ENCODE measurements at places on chromosomes 3 and 15. TPM values are rescaled to one million over a fixed set of nuclear protein-coding genes. Genes with fewer than 3 reads are reported as not detected.

The MRAS gene
- total RNA-seq, result 11.1 TPM

The CKMT1A gene
- 37.4 TPM for total RNA-seq

GRCh38 chr15:69795601-69796000 lies 302.1 kb downstream of the TLE3 start:
- H3K4me3 ChIP-seq, result no peak overlapping the region
- no peak overlapping the region for H3K27ac ChIP-seq
- H3K36me3 ChIP-seq, result no peaks in the 10 kb centered on the region

The ATP13A4 gene
- total RNA-seq, result 0.20 TPM

The EFCAB12 gene
- 0.34 TPM for total RNA-seq

- H3K27me3 ChIP-seq, result no peaks in the 10 kb centered on the region
- DNase-seq, result no peak
- no peaks in the 10 kb centered on the region for H3K36me3 ChIP-seq
- no peaks in the 10 kb centered on the region for H3K4me1 ChIP-seq
- H3K4me3 ChIP-seq, result no peak overlapping the region
- no peak overlapping the region for H3K27ac ChIP-seq
Observed at GRCh38 chr3:74921676-74922075, 307.2 kb upstream of the CNTN3 start.

- no peaks in the 10 kb centered on the region for H3K36me3 ChIP-seq
- H3K4me3 ChIP-seq, result no peak overlapping the region
- no peaks in the 10 kb centered on the region for H3K27me3 ChIP-seq
- DNase-seq, result no peak
Observed at GRCh38 chr3:129226374-129226773, 23.0 kb upstream of the COPG1 start.

DNA sequence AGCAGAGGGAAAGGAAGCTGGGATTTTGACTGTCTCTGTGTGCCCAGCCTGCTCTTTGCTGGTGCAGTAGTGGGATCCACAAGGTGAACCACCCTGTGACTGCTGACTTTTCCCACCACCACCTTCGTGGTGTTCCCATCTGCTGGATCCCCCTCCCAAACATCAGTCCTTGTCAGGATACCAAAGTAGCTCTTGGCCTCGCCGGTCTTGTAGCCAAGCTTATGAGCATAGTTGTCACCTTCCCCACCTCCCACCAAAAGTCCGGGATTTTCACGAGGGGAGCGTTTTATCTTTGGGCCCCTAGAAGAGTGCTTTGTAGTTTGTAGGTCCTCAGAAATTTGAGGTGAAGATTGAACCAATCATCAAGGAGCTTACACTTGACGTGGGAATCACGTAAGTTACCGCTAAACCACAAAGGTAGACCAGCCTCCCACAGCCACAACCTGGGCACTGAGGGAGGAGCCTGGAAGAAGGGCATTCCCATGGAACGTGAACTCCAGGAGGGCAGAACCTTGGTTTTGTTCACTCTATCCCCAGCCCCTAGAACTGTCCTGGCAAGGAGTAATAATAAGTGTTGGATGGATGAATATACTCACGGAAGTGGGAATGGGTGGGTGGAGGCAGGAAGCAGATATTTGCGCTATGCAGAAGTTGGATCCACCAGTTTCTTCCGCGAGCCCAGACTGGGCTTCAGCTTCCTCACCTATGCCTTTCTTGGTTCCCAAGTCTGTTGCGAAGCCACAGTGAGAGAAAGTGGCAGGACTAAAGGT lies 814 bp upstream of the TEX264 start:
- H3K27me3 ChIP-seq, result no peaks in the 10 kb centered on the region
- no peak overlapping the region for H3K27ac ChIP-seq
- no peak for DNase-seq
- H3K4me1 ChIP-seq, result peaks cover 35% of the 10 kb centered on the region

The VWA5B2 gene
- total RNA-seq, result 0.44 TPM

The SETD5 gene
- 279 TPM for total RNA-seq

- H3K4me1 ChIP-seq, result peaks cover 11% of the 10 kb centered on the region
- H3K27ac ChIP-seq, result no peak overlapping the region
- H3K4me3 ChIP-seq, result no peak overlapping the region
Observed at GRCh38 chr3:177822681-177823096, 625.4 kb upstream of the TBL1XR1 start.

DNA sequence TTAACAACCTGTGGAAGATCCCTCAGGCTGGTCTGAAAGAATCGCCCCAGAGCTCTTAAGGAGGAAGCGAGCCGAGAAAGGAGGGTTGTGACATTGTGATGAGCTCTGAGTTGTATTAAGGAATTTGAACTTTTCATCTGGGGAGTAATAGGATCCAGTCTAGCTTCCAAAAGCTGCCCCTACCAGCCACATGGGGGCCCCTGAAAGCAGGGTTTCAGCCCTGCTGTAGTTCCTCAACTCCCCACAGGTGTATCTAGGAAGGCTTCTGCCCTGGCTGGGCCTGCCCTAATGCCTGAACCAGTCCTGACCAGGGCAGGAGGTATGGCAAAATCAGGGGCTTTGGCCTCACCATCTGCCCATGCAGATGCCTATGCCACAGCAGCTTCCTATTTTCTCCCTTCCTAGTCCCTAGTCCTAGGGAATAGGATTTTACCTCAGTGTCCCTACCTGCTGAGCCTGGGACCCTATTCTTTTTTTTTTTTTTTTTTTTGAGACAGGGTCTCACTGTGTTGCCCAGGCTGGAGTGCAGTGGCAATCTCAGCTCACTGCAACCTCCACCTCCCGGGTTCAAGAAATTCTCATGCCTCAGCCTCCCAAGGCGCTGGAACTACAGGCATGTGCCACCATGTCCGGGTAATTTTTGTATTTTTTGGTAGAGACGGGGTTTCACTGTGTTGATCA lies 5.0 kb upstream of the AP3S2 start:
- no peaks in the 10 kb centered on the region for H3K36me3 ChIP-seq
- H3K4me3 ChIP-seq, result no peak overlapping the region
- no peaks in the 10 kb centered on the region for H3K27me3 ChIP-seq
- peaks cover 11% of the 10 kb centered on the region for H3K4me1 ChIP-seq

The KCNH8 gene
- total RNA-seq, result 2.8 TPM

DNA sequence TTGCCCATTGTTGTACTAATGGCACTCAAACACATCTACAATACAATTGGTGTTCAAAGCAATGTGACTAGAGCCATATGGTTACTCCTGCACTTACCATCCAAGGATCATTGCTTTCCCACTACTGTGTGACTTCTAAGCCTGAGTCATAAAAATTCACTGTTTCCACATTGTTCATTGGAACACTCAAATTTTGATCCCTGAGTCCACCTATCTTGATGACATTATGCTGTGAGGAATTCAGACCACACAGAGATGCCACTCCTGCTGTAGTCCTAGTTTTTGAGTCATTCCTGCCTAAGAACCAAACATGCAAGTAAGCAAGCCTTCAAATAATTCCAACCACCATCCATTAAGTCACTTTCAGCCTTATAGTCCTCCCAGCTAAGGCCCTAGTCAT lies 176.2 kb downstream of the EFHB start:
- H3K27me3 ChIP-seq, result no peaks in the 10 kb centered on the region
- H3K4me1 ChIP-seq, result peaks cover 10% of the 10 kb centered on the region
- H3K27ac ChIP-seq, result no peak overlapping the region
- H3K36me3 ChIP-seq, result no peaks in the 10 kb centered on the region
- DNase-seq, result no peak

DNA sequence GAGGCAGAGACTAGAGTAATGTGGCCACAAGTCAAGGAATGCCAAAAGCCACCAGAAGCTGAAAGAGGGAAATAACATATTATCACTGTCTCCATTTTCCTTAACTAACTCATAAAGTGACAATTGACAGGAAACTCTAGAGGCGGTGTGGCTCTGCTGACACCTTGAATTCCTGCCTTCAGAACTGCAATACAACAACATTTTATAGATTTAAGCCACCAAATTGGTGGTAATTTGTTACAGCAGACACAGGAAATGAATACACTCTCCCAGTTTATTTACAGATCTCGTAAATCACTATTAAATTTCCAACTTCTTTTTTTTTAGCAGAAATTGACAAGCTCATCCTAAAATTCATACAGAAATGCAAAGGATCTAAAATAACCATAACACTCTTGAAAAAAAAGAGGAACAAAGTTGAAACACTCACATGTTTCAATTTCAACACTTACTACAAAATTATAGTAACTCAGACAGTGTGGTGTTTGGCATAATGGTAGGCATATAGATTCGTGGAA lies 449.9 kb downstream of the OTOL1 start:
- no peak overlapping the region for H3K4me3 ChIP-seq
- no peaks in the 10 kb centered on the region for H3K4me1 ChIP-seq
- H3K27ac ChIP-seq, result no peak overlapping the region
- DNase-seq, result no peak
